KBM-7 (cell line): ENCODE measurements at places on chromosomes 4 and X.
A peak's percentile ranks its signal among the peaks of the same experiment; 100 is the strongest.

- DNase-seq: no peak
These were observed 84.2 kb upstream of the TLL1 start for GRCh38 chr4:165788686-165789463.

- DNase-seq: no peak
These were observed 61.1 kb downstream of the KCNIP4 start for GRCh38 chr4:21887481-21887880.

DNA sequence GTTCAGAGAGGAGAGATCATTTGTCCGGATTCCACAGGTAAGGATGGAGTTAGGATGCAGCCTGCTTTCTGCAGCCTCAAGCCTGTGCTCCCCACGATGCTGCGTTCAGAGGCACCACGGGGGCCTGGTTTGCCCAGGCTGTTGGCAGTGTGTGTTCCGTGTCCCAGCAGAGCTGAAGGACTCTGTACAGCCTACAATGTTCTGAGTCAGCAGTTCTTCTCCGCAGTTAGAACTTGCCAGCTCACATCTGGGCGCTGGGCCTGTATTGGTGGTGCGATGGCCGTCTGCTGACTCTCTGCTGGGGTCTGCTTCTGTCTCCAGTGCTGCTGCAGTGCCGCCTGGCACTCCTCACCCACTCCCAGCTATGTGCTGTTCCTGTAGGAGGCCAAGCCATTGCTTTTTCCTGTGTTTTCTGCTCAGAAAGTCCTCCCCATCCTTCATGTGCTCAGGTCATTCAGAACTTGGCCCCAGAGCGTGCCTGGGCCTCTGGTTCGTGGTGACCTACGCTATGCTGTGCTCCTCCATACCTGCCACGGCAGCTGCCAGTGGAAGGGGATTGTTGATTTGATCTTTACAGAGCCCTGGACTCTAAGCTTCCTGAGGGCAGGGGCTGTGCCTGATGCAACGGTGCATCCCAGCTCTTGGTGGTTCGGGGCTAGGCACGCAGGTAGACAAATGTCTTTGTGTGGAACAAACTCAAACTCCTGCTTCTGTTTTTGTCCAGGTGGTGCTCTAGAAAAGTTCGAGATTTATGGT lies 42.6 kb upstream of the TADA2B start:
- DNase-seq: no peak

DNA sequence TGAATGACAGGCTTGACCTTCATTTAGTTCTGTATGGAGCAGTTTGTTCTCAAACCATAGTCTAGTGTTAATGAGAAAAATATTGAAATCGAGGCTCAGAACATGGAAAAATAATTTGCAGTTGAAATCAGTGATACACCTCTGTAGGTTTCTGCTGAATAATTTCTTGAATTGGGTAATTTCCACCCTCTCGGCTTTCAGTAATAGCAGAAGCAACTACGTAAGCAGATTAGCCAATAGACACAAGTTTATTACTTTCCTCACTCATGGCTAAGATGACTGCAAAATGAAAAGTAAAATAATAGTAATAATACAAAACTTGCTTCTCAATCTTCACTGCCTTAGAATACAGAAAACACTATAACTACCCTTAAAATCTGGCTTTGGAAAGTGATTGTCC lies 46.0 kb downstream of the USP38 start:
- DNase-seq: no peak

- DNase-seq: no peak
These were observed 13.8 kb downstream of the SH3BP2 start for GRCh38 chr4:2806390-2807355.

DNA sequence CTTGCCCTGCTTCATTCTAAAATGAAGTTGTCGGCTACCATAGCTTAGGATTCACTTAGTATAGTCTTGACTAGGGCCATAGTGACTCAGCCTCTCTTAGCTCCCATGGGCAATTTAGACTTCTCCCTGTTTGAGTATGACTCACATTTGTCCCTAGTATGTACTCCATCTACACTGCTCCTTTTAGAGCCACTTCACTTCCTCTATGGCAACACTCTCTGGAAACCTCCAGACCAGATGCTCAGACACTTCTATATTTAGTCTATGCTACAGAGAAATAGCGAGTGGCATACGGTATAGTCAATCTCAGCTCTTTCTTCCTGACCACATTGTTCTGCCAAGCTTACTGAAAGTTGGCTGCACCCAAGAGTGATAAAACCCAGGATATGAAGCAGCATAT lies 11.2 kb downstream of the MEPE start:
- peak; percentile 70 for DNase-seq

DNA sequence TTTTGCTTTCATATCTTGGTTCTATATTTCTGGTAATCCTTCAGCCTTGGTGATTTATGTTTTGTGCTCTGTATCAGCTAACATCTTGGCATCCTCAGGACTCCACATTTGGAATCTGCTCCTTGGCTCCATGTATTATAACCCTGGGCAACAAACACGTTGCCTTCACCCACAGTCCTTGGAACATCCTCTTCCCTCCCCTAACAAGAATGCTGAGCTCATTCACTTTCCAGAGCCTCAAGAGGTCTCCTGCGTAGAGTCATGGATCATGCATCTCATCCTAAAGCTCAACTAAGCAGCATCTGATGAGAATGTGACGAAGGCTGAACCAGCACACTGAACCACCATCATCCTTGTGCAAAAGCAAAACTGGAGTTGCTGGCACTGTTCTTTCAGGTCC lies 60.5 kb upstream of the C1GALT1C1 start:
- no peak for DNase-seq

DNA sequence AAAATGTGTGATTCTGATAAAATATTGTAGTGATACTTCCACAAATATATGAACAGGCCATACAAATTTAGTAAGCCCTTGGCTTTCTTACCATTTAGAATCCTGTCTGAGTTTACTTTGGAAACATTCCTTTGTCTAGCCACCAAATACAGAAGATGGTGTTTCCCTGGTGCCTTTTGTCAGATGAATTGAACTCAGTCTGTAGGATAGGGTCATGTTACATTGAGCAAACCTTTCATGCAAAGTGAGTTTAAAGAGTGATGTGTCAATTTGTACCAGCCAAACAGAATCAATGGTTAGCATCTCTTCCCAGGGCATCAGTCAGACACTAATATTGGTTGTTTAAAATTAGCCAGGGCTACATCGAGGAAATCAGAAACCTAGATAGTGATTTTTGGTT lies 1443.4 kb downstream of the ARAP2 start:
- no peak for DNase-seq

DNA sequence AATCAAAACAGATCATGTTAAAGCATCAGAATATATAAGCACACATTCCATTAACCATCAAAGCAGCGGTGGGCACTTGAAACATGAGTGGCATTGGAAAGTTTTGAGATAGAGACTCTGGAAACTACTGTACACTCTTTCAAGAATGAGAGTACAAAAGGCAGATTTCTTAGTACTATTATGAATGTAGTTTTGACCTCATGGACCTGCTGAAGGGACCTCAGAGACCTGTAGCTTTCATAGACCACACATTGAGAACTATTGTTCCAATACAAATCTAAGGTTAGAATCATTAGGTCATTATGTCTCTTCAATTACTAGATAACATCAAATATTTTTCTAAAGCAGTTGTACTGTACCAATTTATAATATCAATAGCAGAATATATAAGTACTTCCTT lies 283.6 kb downstream of the RPA4 start:
- no peak for DNase-seq

DNA sequence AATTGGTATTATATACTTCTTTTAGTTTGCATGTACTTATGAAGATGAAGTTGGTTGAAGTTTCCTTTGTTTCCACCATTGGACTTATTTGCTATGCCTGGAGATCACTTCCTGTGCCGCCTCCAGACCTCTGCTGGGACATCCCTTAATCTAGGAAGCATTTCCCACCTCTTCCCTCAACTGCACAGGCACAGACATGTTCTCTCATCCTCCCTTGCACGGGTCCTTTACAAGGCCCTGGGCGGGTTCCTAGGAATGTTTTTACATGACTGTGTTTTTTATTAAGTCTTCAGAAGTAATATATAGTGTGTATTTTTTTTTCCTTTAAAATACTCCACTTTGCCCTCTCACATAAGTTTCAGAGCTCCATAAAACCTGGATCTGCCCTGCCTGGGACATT lies 51.0 kb downstream of the TMEM131L start:
- DNase-seq: no peak

- peak; percentile 89 for DNase-seq
These were observed 10.5 kb downstream of the PTTG2 start for GRCh38 chr4:37970702-37971101.

DNA sequence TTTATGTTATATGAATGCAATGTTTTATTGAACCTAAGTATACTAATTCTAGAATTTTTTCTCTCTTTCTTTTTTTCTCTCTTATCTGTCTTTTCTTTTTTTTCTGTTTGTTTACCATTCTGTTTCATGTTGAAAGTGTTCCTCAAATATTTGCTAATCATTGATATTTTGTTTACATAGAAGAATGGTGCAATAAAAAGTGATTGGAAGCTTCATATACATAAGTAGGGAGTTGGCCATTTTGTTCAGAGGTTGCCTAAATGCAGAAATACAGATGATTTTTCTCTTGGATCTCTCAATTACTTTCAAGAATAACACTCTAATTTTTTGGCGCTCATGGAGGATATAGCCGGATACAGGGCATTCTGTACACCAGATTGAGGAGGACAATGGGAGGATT lies 5.7 kb upstream of the SERTM2 start:
- no peak for DNase-seq

GRCh38 chr4:7487502-7487901 lies 52.8 kb upstream of the PSAPL1 start:
- DNase-seq: no peak

DNA sequence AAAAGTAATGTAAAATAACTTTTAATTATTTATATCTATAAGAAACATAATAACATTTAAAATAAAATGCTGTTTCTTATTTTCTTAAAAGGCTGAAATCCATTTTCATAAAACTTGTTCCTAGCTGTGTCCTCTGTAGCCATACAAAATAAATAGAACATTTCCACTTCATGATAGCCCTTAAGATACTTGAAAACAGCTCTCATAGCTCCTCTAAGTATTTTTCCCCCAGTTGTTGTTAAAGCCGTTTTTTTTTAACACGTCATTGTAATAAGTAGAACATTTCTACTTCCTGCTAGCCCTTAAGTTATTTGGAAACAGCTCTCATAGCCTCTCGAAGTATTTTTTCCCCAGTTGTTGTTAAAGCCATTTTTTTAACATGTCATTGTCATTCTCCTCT lies 97.3 kb upstream of the SOX3 start:
- DNase-seq: no peak

GRCh38 chr4:108825737-108826136 lies 62.9 kb upstream of the ETNPPL start:
- DNase-seq: no peak

GRCh38 chr4:174714393-174715211 lies 114.4 kb downstream of the GLRA3 start:
- DNase-seq: peak; percentile 41

- DNase-seq: no peak
These were observed 7.7 kb downstream of the NAT8L start for GRCh38 chr4:2066571-2067445.

DNA sequence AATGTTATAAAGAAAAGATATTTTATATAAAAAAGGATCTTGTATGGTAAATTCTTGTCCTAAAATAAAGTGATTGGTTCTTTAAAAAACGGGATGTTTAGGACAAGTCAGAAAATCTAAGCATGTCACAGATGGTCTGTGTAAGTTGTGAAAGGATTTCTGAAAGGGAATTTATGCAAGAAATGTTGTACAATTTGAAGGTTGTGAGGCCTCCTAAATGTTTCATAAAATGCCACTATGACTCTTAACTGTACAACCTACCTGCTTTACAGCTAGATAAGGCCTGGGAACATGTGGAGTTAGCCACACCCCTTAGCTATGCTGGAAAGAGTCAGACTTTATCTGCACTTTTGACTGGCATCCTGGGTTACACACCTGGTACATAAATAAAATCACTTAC lies 951.5 kb upstream of the POU3F4 start:
- no peak for DNase-seq

- DNase-seq: no peak
These were observed 311 bp downstream of the RNF113A start for GRCh38 chrX:119871245-119871598.

DNA sequence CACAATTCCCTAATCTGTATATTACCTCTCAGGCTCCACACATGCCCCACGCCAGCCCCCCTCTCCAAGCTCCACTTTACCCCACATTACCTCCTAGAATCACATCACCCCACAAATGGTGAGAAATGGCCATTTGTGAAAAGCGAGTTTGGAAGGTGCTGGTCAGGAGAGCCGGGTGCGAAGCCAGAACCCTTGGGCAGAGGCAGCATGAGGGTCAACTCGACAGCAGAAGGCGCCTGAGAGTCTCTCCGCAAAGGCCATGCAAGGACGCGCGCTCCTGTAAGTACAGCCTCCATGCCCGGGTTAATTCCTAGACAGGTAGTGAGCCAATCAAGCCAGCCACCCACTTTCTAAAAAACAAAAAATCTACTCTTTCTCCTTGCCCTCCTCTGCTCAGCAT lies 42.4 kb downstream of the RHOXF2 start:
- DNase-seq: no peak

GRCh38 chr4:112127803-112128202 lies 17.5 kb upstream of the FAM241A start:
- no peak for DNase-seq

- DNase-seq: no peak
These were observed 45.4 kb upstream of the PAQR3 start for GRCh38 chr4:78984593-78984992.

- no peak for DNase-seq
These were observed 951.2 kb upstream of the DIAPH2 start for GRCh38 chrX:95733426-95733825.

- DNase-seq: no peak
These were observed 2286.1 kb upstream of the AGA start for GRCh38 chr4:179728305-179728704.

DNA sequence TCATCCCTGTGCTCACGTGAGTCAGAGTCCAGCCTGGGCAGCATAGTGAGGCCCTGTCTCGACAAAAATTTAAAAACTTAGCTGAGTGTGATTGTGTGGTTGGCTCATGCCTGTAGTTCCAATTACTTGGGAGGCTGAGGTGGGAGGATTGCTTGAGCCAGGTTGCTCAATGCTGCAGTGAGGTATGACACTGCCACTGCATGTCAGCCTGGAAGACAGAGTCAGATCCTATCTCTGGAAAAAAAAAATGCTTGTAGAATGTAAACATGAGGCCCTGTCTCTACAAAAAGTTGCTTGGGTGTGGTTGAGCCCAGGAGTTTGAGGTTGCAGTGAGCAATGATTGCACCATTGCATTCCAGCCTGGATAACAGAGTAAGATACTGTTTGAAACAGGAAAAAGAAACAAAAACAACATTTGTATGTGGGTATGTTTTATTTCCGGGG lies 11.3 kb upstream of the YTHDC1 start:
- no peak for DNase-seq

DNA sequence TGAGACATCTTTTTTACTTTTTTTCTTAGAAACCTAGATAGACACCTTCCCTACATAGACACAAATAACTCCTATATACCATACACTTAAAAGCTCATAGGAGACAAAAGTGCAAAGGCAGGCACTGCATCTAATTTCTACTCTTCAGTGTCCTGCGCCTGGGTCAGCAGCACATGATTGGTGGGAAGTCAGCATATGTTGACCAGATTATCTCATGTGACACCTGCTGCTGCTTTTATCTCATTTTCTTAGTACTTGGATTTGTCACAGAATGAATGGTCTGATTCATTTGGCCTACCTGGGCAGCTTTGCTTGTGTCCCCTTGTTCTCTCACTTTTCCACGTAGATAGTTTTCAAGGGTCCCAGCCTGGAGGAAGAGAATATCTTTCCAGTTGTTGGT lies 24.9 kb upstream of the LNX1 start:
- no peak for DNase-seq

GRCh38 chr4:90074322-90074886 lies 52.8 kb upstream of the CCSER1 start:
- no peak for DNase-seq

- DNase-seq: no peak
These were observed 16.6 kb downstream of the DKC1 start for GRCh38 chrX:154779261-154779660.
